NCI-H526 treated with DMSO at 0.1 percent for 48 hours (cell line): ENCODE measurements at places on chromosomes 1 and 21.

- DNase-seq, result no peak
Measured at GRCh38 chr1:83829106-83829505, 169.8 kb downstream of the TTLL7 start.

DNA sequence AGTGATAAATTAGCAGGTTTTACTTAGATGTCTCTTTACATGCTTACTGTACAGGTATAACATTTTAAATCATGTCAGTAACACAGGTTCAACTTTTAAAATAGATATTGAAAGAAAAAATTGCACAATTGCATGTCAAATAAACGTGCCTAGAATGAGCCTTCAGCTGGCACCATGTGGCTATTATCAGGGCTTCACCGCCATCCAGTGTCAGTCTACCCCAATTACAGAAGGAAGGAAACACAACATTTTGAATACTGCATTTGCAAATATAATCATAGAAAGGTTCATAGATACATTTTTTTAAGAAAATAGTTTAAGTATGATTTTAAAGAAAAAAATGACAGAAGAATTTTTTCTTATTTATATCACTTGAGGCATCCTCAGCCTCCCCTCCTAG is 47.5 kb upstream of the SERTAD4 start:
- no peak for DNase-seq

DNA sequence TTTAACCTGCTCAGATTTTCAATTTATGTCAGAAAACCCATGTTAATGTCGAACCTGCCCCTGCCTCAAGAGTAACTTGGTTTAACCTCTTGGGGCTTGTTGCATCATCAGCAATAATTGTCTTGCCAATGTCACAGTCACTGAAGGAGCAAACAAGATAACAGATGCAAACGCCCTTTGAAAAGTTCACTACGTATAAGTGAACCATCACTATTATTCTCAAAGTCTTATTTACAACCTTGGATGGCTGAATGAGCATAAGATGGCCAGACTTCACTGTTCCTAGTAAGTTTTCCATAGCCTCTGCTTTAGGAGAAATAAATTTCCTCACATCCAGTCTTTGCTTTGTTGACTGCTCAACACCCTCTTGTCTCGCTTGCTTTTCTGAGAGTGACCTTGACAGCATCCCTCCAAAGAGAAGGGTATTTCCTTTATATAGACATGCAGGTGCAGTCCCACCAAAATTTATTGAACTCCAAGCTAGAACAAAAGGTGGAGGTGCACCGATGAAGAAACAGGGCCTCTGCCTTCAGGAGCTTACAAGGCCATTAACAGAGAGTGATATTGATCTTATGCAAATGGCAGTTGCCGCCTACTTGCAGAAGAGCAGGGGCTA is 749 bp upstream of the LRIG2 start:
- no peak for DNase-seq

DNA sequence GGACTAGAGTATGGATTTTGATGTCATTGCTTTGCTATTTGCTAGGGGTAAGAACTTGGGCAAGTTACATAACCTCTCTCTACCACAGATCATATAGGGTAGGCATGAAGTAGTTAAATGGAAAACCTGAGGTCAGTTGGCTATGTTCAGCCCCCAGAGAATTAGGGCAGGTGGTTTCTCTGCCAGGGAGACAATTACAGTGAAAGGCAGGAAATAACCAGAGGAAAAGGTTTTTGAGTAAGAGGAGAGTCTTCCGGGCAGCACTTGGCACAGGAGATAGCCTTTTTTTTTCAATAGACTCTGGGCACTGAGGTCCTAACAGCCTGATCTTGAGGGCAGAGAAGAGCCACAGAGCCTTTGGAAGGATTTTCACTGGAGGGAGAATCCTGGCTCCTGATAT is 16.7 kb upstream of the SERBP1 start:
- DNase-seq, result no peak

- DNase-seq, result no peak
Measured at GRCh38 chr1:71023515-71023914, 24.1 kb downstream of the PTGER3 start.

DNA sequence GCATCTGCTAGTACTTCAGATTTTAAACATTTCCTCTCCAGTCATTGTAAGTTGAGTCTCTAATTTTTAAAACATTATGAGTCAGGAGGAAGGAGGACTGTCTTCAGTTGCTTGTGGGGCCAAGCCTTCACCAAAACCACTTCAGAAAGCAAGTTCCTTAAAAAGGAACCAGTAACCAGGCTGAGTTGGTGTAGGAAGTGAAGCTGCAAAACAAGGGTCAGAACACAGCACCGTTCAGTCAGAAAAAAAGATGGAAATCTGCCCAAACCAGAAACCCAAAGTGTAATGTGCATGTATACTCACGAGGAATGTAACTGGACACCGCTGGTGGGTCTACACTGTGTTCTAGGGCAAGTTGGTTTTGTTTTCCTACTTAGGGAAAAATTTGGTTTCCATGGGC is 402.1 kb downstream of the SETD4 start:
- no peak for DNase-seq

GRCh38 chr1:207831517-207832327 is 79.2 kb downstream of the CD34 start:
- no peak for DNase-seq

- DNase-seq, result no peak
Measured at GRCh38 chr1:247212627-247213617, 41.1 kb upstream of the ZNF124 start.

GRCh38 chr1:8083739-8084484 is 57.8 kb upstream of the ERRFI1 start:
- no peak for DNase-seq

- no peak for DNase-seq
Measured at GRCh38 chr1:152495066-152495675, 15.4 kb upstream of the LCE5A start.

- no peak for DNase-seq
Measured at GRCh38 chr1:182438326-182438725, 11.6 kb upstream of the RGSL1 start.

- DNase-seq, result no peak
Measured at GRCh38 chr1:85125891-85126290, 74.9 kb downstream of the SYDE2 start.

DNA sequence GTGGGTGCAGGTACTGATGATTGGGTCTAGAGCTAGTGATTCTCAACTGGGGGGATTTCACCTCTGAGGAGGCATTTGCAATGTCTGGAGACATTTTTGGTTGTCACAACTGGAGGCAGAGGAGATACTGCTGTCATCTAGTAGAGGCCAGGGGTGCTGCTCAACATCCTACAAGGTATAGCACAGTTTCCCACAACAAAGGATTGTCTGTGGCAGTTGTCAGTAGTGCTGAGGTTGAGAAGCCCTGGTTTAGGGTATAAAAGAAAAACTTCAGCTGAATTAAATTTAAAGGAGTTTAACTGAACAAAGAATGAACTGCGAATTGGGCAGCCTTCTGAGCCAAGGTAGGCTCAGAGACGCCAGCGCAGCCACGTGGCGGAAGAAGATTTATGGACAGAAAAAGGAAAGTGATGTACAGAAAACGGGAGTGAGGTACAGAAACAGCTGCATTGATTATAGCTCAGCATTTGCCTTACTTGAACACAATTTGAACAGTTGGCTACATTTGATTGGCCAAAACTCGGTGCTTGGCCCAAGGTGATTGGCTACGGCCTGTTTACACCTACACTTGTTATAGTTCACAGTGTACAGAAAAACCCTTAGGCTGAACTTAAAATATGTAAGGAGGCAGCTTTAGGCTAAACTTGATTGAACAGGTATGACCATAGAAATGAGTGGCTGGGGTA is 40.4 kb downstream of the MPZL1 start:
- DNase-seq, result no peak
